ENCODE measurements at places on chromosomes 16 and 17.

- DNase-seq = no peak
These were observed 47.2 kb downstream of the PDPK1 start for GRCh38 chr16:2584729-2585650.

- DNase-seq = no peak
These were observed 72.6 kb upstream of the CDH5 start for GRCh38 chr16:66293932-66294331.

DNA sequence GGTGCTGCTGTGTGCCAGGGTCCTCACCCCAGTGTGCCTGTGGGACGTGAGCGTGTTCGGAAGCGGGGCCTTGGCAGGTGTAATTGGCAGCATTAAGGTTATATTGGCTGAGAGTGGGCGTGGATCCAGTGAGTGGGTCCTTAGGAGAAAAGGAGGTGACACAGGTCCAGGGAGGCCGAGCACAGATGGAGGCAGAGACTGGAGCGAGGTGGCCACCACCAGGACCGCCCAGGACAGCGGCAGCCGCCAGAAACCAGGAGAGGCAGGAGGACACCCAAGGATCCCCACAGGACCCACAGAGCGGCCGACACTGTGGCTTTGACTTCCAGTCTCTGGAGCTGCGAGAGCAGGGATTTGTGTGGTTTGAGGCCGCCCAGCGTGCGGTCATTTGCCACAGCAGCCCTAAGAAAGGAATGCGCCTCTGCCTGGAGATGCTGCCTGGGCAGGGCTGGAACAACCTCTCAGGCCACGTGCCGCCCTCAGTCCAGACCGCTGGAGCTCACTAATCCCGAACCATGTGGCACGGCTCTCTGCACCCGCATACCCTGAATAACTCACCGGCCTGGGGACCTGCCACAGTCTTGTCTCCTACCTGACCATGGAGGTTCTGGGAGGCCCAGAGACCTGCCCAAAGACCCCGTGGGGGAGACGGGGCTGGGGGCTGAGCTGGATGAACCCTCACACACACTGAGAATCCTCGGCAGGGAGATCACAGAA, 45.4 kb downstream of the SOX8 start:
- no peak for DNase-seq

DNA sequence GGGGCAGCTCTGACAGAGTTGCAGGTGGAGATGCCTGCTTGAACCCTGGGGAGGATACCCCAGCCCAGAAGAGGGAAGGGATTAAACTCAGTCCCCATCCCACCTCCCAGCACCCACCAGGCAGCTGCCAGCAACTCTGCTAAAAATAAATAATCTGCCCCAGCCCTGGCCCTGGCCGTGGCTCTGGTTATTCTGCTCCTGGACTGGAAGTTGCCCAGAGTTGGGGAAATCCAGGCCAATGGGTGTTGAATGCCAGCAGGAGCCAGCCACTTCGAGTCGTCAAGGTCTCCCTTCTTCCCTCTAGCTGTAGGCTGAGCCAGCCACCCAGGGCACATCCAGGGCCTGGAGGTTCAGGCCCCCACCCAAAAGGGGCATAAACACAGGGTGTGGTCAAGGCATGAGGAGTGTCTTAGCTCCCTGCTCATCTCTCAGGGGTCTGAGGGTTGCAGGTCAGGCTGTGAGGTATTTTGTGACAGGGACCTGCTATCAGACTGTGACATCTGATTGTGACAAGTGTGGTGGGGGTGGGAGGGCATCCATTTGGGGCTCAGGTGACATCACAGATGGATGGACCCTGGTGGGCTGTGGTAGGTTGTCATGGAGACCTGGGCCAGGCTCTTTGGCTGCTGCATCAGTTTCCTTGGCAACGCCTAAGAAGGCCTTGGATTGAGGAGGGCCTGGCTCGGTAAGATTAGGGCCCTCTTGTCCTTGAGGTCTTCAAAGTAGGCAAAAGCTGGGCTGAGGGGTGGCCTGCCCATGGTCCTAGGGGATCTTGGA, 1.0 kb upstream of the RRAD start:
- DNase-seq = no peak

- no peak for DNase-seq
These were observed 14.9 kb downstream of the CDIP1 start for GRCh38 chr16:4523686-4524085.

- no peak for DNase-seq
These were observed 175.5 kb downstream of the KATNIP start for GRCh38 chr16:27725236-27726000.

DNA sequence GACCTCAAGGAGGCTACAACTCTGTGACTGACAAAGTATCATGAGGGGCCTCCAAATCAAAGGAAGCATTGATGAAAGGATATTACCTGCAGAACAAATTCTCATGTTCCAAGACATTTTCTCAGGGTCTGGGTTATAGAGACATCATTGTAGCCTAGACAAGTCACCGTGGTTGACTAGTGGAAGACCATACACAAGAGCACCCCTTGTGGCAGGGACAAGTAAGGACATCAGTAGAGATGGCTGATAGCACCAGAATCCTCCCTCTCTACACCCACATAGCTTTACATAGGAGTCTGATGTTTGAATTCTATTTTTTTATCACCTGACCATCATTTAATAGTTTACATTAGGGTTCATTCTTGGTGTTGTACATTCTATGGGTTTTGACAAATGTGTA, 32.5 kb upstream of the CDH8 start:
- no peak for DNase-seq

- DNase-seq = no peak
These were observed 6.2 kb upstream of the SAMD14 start for GRCh38 chr17:50136096-50136687.

GRCh38 chr16:85402910-85403692, 210.0 kb upstream of the GSE1 start:
- no peak for DNase-seq

GRCh38 chr17:42321555-42321954, 33.3 kb downstream of the STAT5A start:
- DNase-seq = no peak

- DNase-seq = no peak
These were observed 14.2 kb downstream of the CDRT4 start for GRCh38 chr17:15453246-15453645.

DNA sequence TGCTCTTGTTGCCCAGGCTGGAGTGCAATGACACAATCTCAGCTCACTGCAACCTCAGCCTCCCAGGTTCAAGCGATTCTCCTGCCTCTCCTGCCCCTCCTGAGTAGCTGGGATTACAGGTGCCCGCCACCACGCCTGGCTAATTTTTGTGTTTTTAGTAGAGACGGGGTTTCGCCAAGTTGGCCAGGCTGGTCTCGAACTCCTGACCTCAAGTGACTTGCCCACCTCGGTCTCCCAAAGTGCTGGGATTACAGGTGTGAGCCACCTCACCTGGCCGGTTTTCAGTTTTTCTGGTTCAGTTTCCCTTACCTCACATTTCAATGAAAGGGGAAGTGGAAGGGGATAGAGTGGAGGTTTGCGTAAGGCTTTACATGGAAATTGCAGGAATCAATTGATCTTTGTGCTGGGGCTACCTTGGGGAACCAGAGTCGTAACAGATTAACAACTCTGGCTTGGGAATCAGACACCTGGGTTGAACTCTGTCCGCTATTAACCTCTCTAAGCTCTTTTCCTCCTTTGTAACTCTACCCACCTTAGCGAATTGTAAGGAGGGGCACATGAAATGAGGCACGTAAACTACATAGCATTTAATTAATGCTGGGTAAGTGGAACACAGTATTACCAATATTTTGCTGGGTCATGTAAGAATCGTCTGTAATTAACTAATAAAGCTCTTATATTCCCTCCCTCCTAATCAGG, 3.2 kb downstream of the MPV17L start:
- DNase-seq = no peak

- no peak for DNase-seq
These were observed 247.7 kb downstream of the UTP18 start for GRCh38 chr17:51508048-51508447.

- no peak for DNase-seq
These were observed 18.8 kb downstream of the GSE1 start for GRCh38 chr16:85631802-85632393.

- DNase-seq = no peak
These were observed 74.2 kb downstream of the HAPSTR1 start for GRCh38 chr16:9165681-9166080.

DNA sequence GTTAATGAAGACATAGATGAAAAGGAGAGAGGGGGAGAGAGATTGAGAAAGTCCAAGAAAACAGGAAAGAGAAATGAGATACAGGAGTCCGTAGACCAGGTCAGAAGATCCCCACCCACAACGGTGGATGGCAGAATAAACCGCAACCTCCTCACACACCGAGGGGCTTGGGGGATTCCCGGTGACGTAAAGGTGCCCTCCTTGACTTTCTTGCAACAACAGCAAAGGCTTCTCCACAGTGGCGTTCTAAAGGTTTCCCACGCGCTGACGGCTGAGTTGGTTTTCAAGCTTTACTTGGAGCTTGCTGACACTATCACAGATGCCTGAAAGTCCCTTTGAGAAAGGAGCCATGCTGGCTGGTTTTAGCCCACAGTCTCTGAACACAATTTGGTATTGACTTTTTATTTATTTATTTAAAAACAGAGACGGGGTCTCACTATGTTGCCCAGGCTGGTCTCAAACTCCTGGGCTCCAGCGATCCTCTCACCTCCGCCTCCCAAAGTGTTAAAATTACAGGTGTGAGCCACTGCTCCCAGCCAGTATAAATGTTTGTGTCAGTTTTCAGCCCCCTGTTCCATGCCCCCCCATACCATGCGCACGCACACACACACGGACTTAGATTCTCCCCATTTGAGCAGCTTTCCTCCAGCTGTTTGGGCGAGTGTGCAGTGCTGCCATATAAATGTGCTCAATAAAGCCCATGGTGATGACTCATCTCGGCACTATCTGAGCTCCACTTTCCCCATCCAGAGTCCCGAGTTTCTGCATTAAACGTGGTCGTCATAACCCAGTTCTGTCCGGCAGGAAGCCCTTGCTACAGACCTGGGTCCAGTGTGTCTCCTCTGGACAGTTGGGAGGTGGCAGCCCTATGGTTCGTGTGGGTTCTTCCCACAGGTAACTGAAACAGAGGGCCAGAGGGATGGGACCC, 33.0 kb upstream of the SEC14L1 start:
- peak; percentile 20 for DNase-seq

DNA sequence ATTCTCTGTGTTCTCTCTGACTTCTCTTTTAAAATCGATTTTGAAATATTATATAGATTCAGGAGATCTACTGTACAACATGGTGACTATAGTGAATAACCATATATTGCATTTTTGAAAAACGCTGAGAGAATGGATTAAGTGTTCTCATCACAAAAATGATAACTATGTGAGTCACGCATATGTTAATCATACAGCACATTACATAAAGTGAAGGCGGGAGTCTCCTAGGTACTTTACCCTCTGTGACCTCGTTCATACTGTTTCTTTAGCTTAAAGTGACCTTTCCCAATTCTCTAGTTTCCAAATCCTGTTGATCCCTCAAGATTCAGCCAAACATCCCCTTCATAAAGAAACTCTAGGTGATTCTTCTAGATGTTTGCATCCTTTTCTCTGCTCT, 3.1 kb upstream of the KRTAP3-2 start:
- DNase-seq = no peak

GRCh38 chr17:73663614-73664013, 19.4 kb upstream of the SDK2 start:
- DNase-seq = no peak

GRCh38 chr16:22313876-22314470, 16.8 kb downstream of the POLR3E start:
- DNase-seq = no peak

GRCh38 chr17:81090361-81091136, 55.6 kb downstream of the BAIAP2 start:
- DNase-seq = peak; percentile 12

GRCh38 chr16:30896889-30897733, 697 bp downstream of the CTF1 start:
- DNase-seq = peak; percentile 71

GRCh38 chr17:78127239-78127887, 1.2 kb downstream of the TMC6 start:
- peak; percentile 70 for DNase-seq

DNA sequence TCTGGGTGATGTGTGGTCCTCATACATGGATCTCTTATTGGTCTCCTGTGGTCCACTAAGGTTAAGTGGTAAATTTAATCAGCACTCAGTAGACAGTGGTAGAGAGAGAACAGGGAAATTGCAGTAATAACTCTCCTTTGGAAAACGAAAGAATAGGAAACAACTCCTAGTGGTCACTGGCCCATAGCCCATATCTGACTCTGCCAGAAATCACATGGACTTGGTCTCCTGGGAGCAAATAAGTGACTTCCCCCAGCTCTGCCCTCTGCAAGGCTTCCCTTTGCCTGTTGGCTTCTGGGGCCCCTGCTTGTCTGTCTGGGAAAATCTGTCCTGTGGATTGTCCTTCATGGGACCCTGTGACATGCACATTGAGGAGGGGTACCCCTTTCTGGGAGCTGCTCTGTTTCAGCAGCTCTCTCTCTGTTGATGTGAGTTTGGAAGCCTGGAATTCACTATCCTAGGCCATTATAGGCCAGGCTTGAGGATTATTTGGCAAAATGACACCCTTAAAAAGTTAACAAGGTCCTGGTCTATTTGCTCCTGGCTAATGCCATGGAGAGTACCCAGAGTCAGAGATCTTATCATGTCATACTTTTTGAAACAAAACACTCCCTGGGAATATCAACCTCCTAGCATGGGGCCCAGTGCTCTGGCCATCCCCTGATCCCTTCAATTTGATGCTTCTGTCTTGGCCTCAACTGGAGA, 58.0 kb upstream of the HNF1B start:
- no peak for DNase-seq

GRCh38 chr16:7031031-7031430, 301.6 kb upstream of the RBFOX1 start:
- DNase-seq = no peak

GRCh38 chr16:51407199-51407598, 256.1 kb upstream of the SALL1 start:
- no peak for DNase-seq

- no peak for DNase-seq
These were observed 6.9 kb upstream of the BPTF start for GRCh38 chr17:67818110-67819002.

GRCh38 chr16:46918905-46919792, 35.0 kb downstream of the GPT2 start:
- no peak for DNase-seq

DNA sequence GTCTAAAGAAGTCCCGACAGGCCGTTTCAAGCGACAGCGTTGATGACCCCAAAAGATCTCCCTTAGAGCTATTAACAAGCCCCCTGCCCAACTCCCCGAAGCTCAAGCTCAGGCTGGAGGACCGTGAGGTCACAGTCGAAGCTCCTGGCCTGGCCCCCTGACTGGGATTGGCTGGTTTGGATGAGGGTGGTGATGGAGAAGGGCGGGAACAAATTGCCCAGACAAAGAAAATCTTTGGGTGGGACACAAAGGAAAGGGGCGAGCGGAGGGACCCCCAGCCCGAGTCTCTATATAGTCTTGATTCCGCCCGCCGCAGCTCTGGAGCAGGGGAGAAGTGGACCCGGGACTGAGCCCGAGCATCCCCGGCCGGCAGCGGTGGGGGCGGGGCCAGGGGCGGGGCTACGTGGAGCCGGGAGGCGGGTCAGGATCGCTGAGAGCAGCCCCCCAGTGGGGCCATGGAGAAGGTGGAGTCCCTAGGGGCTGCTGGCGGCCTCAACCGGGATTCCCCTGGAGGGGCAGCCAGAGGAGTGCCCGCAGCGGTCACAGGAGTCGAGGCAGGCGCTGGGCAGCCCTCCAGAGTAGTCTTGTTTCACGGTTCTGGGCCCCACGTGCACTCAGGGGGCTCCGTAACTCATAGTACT, 982 bp upstream of the NEURL4 start:
- DNase-seq = peak; percentile 68

GRCh38 chr16:5681966-5682365, 584.4 kb upstream of the EEF2KMT start:
- no peak for DNase-seq

Data from activated effector memory CD4-positive, alpha-beta T cell treated with Interleukin-2 at 50 U/mL for 16 hours (primary cell).